ENCODE measurements at places on chromosomes 3 and 15.
A peak's percentile ranks its signal among the peaks of the same experiment; 100 is the strongest.

DNA sequence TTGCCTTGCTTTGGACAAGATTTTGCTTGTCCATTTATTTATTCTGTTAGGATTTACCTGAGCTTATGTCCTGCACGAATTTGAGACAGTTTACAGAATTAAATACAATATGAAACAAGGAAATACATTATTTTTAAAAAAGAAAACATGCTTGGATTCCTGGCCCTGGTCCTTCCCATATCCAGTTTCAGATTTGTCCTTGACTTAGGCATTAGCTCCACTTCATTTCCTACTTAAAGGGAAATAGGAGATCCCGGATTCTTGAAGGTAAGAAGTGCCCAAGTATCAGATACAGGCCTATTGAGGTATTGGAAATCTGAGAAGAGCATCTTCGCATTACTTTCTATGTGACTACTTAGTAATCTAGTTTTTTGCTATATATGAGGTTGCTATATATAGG, 672.0 kb downstream of the SI start:
- DNase-seq, result no peak

- no peak for DNase-seq
Measured at GRCh38 chr3:197737319-197737649, 580 bp upstream of the RUBCN start.

DNA sequence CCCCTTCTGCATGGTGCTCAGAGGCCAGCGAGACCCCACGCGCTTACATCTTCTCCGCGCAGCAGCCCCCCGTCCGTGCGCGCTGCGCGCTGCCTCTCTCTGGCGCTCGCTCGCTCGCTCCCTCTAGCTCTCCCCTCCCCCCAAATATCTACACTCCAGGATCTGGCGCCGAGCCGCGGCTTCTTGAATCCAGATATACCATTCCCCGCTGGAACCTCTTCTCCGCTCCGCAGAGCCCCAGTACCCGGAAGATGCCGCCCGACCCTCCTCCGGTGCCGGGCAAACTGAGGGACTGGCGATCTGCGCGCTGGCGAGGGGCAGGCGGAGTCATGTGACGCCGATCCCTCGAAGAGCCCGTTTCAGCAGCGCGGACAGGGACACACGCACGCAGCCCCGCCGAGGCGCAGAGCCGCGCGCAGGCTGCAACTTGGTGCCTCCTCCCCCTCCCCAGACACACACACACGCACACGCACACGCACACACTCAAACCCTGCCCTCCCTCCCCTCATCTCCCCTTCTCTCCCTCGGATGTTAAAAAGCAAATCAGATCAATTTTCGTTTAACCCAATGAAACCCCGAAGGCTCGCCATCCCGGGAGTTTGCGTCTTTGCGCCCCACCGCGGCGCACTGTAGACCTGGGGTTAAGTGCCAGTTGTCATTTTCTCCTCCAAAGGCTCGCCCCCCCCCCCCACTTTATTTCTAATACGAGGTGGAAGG, at the start of gene RASGRF1:
TSS of gene RASGRF1 (minus strand) at position 294 of the 717 bp plus-strand sequence. CDS start at position 12, 282 bp downstream.
- no peak for DNase-seq

GRCh38 chr3:9071936-9072666, 108.8 kb upstream of the RAD18 start:
- no peak for DNase-seq

- no peak for DNase-seq
Measured at GRCh38 chr3:15113884-15114283, 14.9 kb upstream of the RBSN start.

GRCh38 chr3:123586131-123586530, 1.3 kb upstream of the HACD2 start:
- peak; percentile 13 for DNase-seq

GRCh38 chr3:45010811-45011333, 15.2 kb upstream of the CLEC3B start:
- DNase-seq, result no peak

DNA sequence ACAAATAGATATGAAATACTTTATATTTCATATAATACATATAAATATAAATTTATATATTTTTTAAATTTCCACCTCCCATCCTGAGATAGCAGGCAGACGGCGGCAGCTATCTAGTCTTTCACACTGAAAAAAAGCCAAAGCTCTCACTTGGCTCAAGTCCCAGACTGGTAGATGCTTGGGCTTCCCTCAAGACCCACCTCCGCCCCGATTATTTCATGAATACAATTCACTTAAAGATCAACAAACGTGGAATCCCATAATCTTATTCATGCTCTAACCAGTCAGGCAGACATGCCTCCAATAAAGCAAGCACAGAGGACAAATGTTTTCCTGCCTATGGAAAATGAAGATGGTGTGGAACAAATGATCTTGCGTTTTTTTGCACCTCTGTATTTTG, 275.9 kb upstream of the NR2F2 start:
- no peak for DNase-seq

- no peak for DNase-seq
Measured at GRCh38 chr15:99074446-99074845, 30.4 kb upstream of the SYNM start.

DNA sequence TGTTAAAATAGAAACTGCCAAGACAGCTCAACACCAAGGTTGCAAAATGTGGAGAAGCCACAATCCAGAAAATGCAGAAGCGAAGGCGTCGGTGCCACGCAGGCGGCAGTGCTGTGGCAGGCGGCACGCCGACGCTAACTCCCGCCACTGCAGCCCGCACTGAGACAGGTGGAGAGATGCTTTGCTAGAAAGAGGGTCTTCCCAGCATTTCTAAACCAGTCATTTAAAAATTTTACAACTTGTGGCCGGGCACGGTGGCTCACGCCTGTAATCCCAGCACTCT, 23.2 kb downstream of the CYFIP1 start:
- no peak for DNase-seq

DNA sequence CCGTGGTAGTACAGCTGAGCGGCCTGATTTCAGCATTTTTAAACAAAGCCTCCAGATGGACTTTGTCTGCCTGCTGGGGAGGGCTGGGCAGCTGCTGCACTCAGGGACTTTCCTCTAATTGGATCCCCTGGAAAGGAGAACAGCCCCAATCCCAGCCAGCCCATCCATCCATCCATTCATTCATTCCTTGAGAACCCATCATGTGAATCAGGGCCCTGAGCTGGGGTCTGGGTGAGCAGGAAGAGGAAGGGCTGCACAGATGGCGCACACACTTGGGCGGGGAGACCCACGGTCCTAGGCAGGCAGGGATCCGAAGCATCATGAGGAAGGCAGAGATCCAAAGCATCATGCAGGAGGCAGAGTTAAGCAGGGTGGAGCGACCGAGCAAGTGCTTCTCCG, 45.7 kb downstream of the TPRA1 start:
- no peak for DNase-seq

Data from stimulated activated CD4-positive, alpha-beta T cell treated with anti-CD3 and anti-CD28 coated beads, Interleukin-2, amount 100 ng/mL, for 4 hours (primary cell).